ENCODE measurements at places on chromosomes 12 and 14.

DNA sequence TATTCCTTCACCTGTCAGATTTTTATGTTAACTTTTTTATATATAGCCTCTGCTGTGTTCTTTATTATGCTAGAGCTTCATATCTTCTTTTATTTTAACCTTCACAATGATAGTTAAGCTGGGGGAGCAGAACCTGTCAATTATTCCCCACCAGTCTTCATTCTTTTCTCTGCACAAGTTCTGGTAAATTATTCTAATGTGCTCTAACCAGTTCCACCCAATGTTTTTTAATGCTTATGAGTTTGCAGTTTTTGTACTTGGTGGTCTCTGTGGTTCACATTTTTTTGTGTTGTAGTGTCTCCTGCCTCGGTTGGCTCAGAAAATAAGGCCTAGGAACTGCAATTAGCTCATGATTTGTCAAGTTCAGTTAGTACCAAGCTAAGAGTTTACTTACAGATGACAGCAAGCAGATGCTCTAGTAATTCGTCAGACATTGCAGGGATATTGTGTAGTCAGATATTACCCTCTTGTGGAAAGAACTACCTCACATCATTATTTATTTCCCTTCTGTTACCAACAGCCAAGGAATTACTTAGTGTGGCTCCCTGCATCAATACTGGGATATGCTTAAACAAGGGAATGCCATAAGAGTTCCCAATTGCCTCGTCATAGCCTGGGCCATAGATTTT is 14.5 kb downstream of the DYRK2 start:
- DNase-seq, result no peak

DNA sequence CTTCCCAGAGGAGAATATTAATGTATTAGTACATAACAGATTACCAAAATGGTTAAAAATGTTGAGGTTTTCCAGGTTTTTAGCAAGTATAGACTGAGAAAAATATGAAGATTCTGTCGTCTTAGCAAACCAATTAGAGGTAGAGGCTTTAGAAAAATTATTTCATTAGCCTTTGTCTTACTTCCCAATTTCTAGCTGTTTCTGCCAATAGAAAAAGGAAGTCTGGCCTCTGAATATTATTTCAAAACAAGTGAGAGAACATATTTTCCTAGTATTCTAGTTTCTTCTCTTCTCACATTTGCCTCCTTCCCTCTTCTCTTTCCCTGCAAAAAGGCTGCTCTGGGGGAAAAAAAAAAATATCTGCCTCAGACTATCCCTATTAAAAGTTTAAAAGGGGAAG is 16.4 kb downstream of the IPO8 start:
- no peak for DNase-seq

GRCh38 chr12:130026608-130027176 is 122.9 kb upstream of the TMEM132D start:
- DNase-seq, result no peak

DNA sequence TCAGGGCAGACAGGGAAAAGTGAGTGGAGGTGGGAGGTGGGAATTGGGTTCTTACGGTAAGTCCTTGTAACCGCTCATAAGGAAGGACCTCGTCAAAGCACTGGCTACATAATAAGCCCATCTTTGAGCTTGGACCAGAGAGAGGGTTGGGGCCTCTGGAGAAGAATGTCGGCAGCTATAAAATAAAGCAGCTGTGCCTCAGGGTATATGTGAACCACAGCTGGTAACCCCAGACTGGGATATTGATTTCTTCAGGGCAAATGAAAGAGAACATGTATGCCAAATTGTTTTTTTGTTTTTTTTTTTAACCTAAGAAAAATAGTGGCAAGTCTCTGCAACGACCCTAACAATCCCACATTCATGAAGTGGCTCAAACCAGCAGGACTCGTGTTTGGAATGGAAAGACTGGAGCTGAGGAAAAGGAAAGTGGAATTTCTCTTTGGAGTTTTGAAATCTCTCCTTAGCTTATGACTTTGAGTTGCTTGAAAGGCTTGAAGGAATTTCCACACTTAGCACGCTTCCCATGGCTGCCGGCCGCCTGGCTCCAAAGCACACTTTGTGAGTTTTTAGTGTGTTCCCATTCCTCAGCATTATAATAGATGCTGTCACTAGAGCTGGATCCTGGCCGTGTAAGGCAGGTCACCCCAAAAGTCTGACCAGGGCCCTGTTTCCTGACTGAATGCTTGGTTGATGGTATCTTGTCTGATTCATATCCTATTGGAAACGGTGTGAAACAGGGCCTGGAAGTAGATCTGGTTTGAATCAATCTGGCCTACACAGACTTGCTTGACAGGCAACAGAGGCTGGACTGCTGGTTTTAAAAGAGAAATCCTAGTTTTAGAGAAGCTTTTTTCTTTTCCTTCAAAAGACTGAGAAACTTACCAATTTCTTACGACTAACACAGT is 244.7 kb downstream of the MSRB3 start:
- no peak for DNase-seq
